SIG-M5 (cell line): ENCODE measurements at places on chromosomes 5 and 9.

- DNase-seq: no peak
Observed at GRCh38 chr9:12860998-12861397, 86.2 kb downstream of the LURAP1L start.

DNA sequence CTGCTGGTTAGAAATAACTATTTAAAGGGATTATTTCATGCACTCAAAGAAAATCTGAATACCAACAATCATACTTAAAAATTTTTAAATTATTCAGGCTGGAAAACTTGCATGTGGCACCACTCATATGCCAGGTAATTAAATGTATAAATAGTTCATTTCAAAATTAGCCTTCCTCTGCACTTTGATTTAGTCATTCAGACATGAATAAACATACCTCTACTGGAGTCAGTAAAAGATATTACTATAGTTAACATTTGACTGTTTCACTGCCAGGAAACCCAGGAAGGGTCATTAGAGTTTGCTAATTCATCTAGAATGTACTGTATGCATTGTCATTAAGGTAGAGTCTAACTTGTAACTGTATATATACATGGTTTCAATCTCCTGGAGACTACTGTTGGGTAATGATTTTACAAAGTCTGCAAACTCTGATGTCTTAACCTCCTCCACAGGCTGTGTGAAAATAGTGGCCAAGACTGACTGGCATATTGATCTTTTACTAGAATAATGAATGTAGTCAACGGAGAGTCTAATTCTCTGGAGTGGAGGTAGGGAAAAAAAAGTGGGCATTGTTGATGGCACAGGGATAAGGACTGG lies 43.7 kb downstream of the TEX10 start:
- no peak for DNase-seq

DNA sequence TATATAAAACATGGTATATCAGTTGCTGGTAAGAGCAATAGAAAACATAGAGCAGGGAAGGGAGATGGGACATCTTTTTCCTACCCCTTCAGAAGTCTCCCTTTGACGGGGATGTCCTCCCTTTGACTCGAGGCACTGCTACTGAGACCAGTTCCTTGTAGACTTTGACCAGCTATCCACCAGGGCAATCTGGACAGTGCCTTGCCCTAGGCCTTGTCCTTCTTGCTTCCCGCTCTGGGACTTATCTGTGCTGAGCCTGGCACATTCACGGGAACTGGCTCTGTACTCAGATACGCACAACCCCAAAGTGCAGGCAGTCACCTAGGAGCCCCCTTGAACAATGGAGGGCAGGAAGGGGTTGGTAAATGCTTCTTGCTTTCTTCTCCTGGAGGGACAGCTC lies 116.6 kb upstream of the ANKH start:
- no peak for DNase-seq

DNA sequence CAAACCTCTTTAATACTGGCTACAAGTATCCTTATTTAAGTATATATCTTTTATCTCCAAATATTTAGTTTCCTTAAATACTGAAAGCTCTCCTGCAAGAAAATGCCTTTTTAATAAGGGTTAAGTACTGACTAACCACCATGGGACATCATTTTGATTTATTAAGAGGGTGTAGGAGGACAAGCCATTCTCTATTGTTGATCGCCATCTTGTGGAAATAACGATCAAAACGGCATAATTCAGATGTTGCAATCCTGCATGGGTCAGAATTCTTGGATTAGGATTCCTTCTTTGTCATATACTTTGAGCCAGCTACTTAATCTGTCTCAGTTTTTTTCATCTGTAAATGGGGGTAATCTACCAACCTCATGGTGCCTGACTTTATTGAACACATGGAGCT lies 28.7 kb upstream of the C5orf46 start:
- DNase-seq: no peak

- no peak for DNase-seq
Observed at GRCh38 chr9:121498487-121499176, 1.0 kb downstream of the GGTA1 start.

DNA sequence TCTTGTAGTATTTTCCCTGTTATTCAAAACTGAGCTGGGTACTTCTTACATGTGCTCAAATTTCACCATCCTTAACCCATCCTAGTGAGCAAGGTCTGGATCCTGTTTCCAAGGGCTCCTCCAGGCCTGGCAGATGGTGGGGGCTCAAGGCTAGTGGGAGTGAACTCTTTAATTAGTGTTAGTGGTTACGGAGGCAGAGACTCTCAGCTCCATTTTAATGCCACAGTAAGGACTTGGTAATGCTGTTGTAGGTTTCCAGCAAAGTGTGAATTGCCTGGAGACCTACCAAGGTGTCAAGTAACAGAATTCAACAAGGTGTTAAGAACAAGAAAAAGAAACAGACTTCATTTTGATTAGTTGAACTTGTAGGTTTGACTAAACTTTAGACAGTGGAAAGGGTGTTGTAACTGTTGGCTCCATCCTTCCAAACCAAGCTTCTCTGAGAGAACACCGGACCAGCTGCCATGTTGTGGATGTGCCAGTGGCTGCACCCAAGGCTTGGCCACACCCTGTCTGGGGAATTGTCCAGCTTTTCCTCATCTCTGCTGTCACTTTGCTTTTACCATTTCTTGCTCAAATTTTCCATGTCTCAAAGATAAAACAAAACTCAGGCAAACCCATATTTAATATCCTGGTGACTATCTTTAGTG lies 98.7 kb downstream of the ADCY2 start:
- no peak for DNase-seq

- DNase-seq: no peak
Observed at GRCh38 chr9:26271495-26272122, 593.4 kb upstream of the TUSC1 start.

- DNase-seq: no peak
Observed at GRCh38 chr9:7123743-7124142, 366.0 kb downstream of the KDM4C start.

DNA sequence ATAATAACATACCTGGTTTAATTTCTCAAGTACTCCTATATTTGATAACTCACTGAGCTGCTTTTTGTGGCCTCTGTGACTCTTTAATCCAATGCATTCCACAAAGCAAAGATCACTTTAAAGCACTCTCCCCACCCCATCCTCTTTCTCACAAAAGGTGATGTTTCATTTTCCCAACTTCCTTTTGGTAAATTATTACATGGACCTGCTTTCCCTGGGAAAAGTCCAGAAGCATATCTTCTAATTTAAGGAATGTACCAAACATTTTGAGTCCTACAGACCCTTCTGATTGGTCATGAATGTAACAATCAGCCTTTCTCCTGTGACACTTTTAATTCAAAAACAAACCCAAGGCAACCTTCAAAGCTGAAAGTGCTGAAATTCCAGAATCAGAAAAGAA lies 71.1 kb downstream of the MLLT3 start:
- no peak for DNase-seq

DNA sequence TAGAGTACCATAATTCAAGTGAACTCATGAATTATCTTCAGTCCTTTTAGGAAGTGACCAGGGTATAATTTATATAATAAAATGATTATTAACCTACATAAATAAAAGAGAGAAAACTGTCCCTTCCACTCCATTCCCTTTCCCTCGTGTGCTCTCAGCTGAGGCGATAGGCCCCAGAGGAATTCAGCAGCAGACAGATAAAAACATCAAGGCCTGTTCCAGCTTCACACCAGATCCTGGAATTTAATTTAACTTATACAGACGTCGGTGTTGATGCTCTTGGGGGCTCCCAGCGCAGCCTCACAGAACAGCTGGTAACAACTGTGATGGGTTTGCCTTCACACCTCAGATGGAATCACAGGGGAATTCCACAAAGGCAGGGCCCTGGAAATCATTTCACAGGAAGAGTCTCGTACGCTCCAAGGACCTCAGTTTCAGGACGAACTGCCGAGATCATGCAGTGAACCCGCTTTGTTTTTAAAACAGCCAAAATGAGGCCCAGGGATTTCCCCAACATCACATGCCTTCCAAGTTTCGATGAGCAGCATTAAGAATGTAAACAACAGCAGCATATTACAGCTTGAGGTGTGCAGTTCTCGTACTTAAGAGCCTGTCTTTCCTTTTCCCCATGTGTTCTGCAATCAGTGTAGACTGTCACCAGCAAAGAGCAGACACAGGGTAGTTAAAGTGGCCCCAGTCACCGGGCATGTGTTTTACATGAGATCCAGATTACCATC lies 73.6 kb upstream of the ALDH1B1 start:
- DNase-seq: no peak

GRCh38 chr9:108688676-108689075 lies 167.1 kb downstream of the ACTL7B start:
- no peak for DNase-seq

DNA sequence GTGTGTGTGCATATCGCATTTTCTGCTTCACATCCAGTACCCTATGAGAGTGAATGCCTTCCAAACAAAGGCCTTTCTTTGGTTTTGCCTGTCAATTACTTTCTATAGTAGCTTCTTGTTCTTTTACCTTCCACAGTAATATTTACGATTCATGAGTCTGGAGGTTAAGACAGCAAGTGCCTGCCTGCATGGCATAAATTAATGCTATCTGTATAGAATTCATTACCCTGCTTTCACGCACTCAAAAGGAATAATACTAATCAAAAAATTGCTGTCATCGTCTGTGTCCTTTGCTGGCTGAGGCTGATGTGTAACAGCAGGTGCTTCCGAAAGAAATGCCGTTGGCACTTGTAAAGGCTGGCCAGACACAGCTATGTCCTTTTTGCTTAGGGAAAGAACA lies 1304.4 kb upstream of the CDH6 start:
- DNase-seq: no peak

GRCh38 chr5:168931638-168932345 lies 352.6 kb upstream of the PANK3 start:
- no peak for DNase-seq

- no peak for DNase-seq
Observed at GRCh38 chr9:134382733-134383132, 56.5 kb downstream of the RXRA start.

- no peak for DNase-seq
Observed at GRCh38 chr9:90555351-90556057, 87.1 kb downstream of the DIRAS2 start.

DNA sequence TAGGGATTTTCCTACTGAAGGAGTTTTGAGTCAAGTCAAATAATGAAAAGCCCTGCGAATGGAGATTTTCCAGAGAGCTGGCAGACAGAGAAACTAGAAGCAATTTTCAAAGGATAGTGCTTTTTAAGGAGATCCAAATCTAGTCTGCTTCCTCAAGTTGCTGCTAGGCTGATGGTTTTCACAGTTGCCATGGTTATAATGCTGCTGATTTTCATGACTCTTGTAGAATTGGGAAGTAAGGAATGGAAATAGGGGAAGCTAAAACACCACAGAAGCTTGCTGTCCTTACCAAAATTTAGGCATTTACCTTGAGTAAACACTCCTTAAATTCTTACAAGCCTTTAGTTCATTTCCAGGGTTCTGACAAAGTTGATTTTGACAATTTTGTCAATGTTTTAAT lies 30.1 kb upstream of the HAPLN1 start:
- no peak for DNase-seq

DNA sequence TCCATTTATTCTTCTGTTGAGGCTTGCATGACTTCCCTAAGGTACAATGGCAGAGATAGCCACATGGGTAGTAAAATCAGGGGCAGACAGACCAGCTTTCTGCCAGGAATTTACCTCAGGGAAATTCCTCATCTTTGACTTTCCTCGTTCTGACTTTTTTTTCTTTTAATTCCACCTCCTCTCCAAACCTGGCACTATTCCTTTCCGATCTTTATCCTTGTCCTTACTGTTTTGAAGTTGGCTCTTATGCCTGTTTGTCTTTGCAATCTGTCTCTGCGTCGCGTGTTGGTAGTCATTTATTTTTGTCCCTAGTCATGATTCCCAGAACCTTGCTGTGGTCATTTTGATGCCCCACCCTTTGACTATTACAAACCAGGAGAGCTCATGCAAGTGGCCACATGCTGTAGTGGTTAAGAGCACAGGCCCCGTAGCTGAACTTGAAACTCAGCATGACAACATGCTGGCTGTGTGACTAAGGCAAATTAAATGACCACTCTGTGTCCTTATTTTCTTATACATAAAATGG lies 19.0 kb downstream of the TMC1 start:
- no peak for DNase-seq

- DNase-seq: no peak
Observed at GRCh38 chr5:68445257-68446069, 229.9 kb downstream of the PIK3R1 start.
